ENCODE measurements at places on chromosomes 3 and 15.

DNA sequence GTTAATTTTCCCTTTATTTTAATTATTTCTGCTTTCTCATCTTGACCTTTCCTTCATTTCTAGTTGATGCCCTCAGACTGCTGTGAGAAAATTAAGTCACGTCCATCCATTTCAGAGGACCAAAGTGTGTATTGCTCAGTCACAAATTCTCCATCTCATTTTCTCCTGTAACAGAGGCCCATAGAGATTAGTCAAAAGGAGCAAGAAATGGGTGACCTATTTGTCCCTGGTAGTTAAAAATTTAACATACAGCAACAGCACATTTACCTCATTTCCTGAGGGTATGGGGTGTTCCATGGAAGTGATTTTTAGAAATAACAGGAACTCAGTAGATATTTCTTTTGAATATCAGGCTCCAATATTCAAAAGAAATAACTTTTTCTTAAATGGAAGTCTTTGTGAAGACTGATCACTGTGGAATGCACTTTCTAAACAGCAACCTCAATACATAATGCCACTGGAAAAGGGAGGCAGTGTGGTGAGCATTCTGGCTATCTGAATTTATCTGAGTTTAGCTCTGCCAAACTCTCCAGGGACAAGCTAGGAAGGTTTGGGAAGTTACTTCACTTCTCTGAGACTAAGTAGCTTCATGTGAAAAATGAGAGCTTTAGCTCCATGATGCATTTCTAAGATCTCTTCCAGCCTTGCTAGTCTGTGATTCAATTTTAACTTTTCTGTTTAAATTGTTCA lies 808.2 kb downstream of the SQOR start:
- DNase-seq, result no peak

DNA sequence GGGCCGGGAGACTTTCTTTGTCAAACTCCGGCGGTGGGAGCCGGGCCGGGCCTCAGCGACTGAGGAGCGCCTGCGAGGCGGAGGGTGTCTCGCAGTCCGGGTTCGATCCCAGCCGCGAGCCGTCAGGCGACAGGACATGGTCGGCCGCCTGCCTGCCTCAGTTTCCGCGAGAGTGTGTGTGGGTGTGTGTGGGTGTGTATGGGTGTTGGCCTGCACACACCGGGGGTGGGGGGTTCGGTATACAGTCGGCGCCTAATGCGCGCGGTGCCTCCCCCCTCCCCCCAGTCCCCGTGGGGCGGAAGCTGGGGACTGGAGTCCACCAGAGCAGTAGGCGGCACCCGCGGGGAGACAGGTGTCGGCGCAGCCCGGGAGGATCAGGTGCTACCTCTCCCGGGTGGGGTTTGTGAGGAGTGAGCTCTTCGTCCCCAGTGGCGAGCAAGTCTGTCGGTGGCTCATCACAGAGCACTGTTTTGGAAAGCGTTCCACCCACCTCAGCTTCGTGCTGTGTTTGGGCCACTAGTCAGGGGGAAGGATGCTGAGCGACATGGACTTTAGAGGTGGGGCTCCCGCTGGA lies 246.3 kb downstream of the GOLGA6L6 start:
- DNase-seq, result no peak

DNA sequence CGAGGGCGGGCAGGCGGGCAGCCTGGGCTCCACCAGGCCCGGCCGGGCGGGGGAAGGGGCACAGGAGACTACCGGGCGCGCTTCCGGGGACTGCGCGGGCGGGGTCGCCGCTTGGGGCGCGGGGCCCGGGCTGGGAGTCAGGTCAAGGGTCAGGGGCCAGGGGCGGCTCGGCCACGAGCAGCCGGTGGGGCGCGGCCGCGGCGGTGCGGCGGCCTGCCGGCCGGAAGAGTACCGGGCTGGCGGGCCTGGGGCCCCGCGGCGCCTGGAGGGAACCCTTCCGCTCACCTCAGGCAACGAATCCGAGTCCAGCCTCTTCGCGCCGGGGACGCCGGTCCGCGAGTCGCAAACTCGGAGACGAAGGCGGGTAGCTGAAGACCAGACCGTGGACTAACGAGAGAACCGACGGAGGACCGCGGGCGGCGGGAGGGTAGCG lies 225 bp downstream of the RHOA start:
- DNase-seq, result no peak

DNA sequence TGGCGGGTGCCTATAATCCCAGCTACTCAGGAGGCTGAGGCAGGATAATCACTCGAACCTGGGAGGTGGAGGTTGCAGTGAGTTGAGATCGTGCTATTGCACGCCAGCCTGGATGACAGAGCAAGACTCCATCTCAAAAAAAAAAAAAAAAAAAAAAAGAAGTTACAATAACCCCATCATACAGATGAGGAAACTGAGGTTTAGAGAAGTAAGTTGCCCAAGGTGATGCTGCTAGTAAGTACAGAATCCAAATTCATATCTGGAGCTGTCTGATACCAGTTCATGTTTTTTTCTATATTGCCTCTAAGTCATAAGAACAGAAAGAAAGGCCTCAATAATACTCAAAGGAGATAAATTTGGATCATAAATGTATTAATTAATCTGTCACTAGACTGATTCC lies 40.6 kb downstream of the MCF2L2 start:
- DNase-seq, result no peak

GRCh38 chr15:40281801-40282146 lies 1.1 kb downstream of the ANKRD63 start:
- no peak for DNase-seq

DNA sequence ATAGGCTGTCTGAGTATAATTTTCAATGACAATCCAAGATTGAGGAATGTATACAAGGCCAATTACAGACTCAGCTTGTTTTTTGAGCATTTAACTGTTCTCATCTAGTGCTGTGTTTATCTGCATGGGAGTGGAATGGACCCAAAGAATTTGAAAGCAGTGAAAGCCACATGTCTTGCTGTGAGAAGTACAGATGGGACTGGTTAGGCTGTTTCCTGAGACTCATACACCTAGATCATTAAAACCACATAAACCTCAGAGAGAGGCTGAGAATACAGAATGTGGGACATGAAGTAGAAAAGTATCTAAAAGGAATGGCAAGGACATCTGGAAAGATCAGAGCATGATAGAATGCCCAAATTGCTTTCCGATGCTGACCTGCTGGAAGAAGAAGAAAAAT lies 224.6 kb downstream of the NLGN1 start:
- no peak for DNase-seq

- no peak for DNase-seq
Measured at GRCh38 chr3:83033133-83033532, 1271.7 kb upstream of the GBE1 start.

GRCh38 chr15:80562033-80562432 lies 133.1 kb upstream of the ABHD17C start:
- DNase-seq, result no peak

DNA sequence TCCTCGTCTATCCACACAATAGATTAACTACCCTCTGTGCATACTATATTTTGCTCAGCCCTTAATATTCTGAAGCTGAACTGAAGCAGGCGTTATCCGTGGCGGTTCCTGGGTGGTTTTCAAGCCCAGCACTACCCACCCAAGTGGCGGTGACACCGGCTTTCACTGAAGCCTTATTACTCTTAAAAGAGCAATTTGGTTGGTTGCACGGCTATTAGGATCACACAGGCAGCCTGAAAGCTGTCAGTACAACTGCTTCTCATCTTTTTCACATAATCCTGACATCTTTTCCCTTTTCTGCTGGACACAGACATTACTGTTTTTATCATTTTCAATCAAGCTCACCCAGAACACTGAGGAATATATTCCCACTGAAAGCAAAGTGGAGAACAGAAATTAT lies 525.3 kb upstream of the ZNF717 start:
- no peak for DNase-seq

- DNase-seq, result no peak
Measured at GRCh38 chr15:51085764-51086163, 8.9 kb downstream of the TNFAIP8L3 start.

DNA sequence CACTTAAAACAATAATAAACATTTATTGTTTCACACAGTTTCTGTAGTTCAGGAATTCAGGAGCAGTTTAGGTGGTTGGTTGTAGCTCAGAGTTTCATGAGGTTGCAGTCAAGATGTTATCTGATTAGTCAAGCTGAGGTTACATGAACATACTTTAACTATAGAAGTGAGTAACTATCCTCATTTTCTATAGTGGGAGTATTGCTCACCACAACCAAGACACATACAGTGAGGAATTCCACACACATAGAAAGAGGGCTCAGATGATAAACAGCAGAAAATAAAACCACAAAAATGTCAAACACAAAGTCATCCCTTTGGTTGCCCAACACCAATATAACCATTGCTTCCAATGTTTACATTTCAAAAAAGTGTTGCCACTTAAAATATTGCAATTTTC lies 13.6 kb downstream of the SCN11A start:
- DNase-seq, result no peak

DNA sequence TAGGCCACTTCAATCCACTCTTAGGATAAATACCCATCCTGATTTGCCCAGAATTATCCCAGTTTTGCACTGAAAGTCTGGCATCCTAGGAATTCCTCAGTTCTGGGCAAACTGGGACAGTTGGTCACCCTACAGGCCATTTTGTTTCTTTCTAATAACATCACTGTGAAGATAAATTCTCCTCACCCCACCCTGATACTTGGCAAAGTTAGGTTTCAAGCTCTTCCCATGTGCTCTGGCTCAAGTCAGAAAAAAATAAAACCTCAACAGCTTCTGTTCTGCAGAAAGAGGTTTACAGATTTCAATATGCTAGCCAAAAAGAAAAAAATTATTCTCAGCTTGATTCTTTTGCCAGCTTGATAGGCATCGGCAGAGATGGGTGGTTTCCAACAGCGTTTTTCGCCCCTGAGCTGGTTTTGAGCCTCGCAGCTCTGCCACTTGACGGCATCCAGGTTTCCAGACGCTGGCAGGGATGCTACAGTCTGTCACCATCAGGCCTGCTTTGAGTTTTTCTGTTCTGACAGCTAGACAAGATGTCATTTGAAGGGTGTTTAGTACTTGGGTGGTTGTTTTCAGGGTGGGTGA lies 171.4 kb downstream of the SSR3 start:
- no peak for DNase-seq

GRCh38 chr3:11004563-11004962 lies 12.0 kb downstream of the SLC6A1 start:
- DNase-seq, result no peak

DNA sequence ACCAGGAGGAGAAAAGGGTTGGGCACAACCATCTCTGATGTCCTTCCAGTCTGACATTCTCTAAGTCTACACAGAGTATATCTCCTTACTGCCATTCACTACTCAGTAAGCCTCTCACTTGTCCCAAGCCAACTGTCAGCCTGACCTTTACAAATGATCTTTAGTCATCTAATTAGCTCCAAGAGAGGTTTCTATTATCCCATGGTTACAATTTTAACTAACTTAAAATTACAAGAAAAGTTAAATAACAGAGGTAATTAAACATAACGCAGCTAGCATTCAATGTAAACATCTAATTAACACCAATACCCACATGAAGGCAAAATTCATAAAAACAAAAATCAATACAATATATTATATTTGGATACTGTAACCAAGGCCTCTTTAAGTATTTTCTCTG lies 126.9 kb downstream of the LSAMP start:
- no peak for DNase-seq

- no peak for DNase-seq
Measured at GRCh38 chr3:153142961-153143360, 19.1 kb upstream of the RAP2B start.

GRCh38 chr3:169865176-169865767 lies 4.5 kb downstream of the LRRC31 start:
- DNase-seq, result no peak

DNA sequence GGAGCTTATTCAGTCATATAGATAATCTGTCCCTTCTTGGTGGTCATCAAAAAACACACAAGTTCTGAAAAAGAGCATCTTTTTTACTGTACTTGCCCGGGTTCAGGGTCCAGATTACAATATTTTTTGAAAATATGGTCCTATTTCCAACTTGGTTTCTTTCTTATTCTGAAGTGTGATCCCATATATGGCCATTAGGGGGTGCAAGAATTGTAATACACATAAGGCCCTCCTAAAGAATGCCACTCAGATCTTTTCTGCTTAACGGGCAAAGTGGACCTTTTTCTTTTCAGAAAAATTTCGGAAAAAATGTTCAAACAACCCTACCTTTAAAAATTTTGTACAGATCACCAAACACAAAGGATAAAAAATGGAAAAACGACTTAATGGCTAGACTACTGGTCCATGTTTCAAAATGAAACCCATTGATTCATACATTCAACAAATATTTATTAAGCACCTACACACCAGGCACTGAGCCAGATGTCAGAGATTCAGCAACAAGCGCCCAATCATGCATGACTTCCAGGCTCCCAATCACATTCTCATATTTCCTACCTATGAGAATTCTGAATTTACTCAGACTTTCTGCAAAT lies 102.0 kb upstream of the MYRIP start:
- peak; percentile 50 for DNase-seq

DNA sequence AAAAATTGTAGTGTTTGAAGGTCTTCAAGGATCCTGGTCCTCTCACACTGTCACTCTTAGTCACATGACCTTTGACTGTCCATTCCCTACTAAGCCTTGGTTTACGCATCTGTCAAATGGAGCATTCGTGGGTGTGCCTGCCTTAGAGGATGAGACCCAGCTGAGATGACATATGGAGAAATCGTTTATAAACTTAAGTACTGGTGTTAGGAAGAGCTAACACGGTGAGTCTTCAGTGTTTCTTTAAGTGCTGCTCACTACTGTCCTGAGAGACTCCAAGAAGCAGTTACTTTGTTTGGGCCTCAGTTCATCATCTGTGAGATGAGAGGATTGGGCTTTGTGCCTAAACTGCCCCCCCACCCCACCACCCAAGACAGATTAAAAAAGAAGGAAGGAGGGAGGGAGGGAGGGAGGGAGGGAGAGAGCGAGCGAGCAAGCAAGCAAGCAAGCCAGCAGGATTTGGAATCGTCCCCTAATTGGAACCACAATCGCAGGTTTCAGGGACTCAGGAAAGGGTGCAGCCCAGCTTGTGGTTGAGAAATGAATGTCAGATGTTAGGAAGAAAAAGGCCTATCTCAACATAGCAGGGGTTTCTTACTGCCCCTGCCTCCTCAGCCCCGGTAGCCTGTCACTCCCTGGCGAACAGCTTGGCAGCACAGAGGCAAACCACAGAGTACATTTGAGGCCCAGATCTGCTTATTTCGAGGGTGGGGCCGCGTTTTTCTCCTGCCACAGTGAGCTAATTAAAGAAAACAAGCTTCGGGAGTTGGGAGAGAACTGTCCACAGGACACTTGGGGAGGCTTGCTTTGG lies 32.7 kb downstream of the SMAD3 start:
- DNase-seq, result no peak

DNA sequence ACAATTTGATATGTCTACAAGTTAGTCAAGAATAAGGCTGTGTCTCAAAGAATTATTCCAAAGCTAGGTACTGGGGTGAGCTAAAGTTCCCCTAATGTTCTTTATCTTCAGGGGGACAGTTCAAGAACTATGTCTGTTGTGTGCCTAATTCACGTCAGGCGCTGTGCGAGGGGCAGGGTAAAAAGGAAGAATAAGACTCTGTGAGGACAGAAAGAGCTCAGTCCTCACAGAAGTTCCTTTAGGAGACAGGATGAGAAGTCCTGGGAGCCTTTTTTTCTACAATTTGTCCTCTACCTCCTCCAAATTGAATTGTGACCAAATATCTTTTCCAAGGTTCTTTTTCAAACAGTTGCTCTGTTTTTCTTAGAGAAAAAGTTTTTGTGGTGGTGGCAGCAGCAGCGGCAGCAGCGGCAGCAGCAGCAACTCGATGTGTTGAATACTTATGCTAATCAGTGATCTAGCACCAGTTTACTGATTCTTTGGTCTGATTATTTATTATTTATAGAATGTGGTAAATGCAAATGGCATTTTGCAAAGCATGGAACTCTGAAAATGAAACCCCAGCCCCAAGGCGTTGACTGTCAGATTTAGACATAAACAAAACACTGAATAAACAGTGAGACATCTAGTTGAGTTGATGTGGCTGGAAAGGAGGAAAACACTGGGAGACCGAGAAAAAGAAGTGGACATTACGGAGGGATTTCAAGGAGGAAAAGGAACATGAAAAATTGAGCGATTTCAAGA lies 88.6 kb downstream of the GTPBP8 start:
- no peak for DNase-seq
